CD4-positive, alpha-beta memory T cell (primary cell): ENCODE measurements at places on chromosomes 3 and 15. TPM values are rescaled to one million over a fixed set of nuclear protein-coding genes. Genes with fewer than 3 reads are reported as not detected.

The TMEM41A gene
- total RNA-seq: 26.5 TPM

DNA sequence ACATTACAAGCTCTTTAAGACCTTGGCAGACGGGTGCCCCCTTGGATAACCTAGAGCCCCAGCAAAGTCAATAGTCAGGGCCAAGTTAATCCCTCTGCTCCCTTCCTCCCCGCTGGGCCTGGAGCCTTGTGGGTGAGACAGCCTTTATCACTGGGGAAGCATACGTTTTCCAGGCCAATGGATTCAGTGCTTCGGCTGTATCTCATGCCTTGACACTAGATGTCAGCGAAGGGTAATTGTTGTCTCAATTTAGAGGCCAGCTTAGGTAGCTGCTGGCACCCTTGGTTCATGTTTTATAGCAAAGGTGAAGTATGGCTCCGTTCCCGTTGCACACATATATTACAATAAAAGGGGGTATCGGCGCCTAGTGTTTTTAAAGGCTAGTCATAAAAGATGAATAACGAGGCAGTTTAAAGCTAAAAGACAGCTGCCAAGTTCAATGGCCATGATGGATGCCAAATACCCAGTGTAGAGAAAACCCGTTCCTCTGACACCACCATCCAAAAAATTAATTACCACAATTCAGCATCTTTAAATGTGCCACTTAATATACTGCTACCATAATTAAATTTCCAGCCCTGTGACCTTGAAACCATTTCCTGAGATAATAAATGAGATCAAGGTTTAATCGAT, 52.3 kb upstream of the BNIP2 start:
- no peak for DNase-seq

GRCh38 chr15:75203017-75203907, 1.6 kb downstream of the C15orf39 start:
- DNase-seq: no peak

The TGM5 gene
- not detected for total RNA-seq

The RPP25 gene
- total RNA-seq: 2.6 TPM

- no peak for DNase-seq
Measured at GRCh38 chr3:188352196-188352927, 198.4 kb downstream of the LPP start.

DNA sequence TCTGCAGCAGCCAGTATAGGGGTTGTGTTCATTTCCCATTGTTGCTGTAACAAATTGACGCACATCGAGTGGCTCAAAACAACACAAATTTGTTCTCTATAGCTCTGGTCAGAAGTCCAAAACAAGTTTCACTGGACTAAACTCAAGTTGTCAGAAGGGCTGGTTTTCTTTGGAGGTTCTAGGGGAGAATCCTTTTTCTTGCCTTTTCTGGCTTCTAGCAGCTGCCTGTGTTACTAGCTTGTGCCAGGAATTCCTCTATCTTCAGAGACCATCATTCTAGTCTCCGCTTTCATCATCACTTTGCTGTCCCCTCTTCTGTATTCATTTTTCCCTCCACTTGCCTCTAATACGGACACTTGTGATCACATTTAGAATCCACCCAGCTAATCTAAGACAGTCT, 20.5 kb downstream of the GASK1A start:
- no peak for DNase-seq

GRCh38 chr3:45687828-45688193, 1.4 kb upstream of the SACM1L start:
- DNase-seq: no peak

The CPN2 gene
- total RNA-seq: not detected

- DNase-seq: no peak
Measured at GRCh38 chr3:142353571-142353970, 94.3 kb downstream of the XRN1 start.

The PLSCR2 gene
- total RNA-seq: 0.76 TPM

DNA sequence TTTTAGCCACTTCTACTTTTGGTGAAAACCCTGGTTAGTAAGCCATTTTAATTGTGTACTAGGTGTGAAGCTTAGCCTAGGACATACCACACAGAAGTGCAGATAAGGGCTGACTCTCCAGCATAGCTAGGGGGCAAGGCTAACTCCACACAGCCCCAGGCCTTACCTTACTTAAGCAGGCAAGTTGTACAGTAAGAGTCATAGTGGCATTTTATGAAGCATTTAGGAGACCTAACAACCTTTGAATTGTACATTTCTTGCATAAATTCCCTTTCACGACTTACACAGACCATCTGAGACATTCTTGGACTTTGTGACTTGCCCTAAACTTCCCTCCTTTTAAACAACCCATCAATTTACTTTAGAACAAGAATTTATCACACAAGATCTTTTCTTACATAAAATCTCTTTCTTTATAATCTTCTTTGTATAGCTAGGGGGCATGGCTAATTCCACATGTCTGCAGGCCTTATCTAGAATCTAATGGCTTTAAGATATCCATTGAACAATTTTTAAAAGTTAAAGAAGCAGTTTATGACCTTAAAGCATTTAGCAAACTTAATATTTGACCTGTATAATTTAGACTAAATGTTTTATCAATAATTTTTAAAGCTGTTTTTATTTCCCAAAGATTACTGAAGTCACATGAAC, 18.7 kb upstream of the SKIL start:
- no peak for DNase-seq

The MNS1 gene
- not detected for total RNA-seq

DNA sequence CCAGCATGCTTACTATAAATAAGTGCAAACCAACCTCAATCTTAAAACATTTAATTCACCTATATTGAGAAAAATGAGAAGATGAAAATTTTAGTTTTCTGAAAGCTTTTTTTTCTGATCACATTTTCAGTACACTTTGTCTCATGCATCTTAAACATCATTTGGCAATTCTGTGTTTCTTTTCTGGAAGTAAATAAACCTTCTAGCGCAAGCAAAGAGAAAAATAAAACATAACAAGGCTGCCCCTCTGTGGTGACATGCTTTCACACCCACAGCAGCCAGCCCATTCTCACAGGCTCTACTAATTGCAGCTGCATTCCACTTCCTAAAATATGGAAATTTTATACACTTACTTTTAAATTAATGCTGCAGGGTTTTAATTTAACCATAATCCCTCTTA, 90.1 kb downstream of the NEK10 start:
- DNase-seq: no peak

The DPPA2 gene
- not detected for total RNA-seq

GRCh38 chr3:69791106-69791505, 51.8 kb downstream of the MITF start:
- no peak for DNase-seq

DNA sequence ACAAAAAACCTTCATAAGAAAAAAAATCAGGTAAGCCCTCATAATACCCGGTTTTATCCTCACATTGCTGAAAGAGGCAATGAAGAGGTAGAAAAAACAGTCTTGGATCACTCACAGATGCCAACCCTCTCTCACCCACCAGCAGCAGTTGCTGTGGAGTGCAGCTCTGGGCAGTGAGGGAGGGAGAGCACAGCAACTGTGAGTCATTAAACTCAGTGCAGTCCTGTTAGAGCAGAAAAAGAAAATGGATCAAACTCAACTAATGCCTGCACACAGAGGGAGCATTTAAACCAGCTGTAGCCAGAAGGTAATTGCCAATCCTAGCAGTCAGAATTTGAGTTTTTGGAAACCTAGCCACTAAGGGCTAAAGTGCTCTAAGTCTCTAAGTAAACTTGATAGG, 1050.6 kb upstream of the ALCAM start:
- DNase-seq: no peak

The CFAP100 gene
- total RNA-seq: not detected

GRCh38 chr3:88618021-88618645, 468.4 kb downstream of the C3orf38 start:
- DNase-seq: no peak

- no peak for DNase-seq
Measured at GRCh38 chr3:119602676-119603075, 5.0 kb downstream of the PLA1A start.

The VPS8 gene
- 85.9 TPM for total RNA-seq

The GP5 gene
- total RNA-seq: 4.2 TPM

- DNase-seq: no peak
Measured at GRCh38 chr3:58366699-58367098, 34.0 kb downstream of the PXK start.

DNA sequence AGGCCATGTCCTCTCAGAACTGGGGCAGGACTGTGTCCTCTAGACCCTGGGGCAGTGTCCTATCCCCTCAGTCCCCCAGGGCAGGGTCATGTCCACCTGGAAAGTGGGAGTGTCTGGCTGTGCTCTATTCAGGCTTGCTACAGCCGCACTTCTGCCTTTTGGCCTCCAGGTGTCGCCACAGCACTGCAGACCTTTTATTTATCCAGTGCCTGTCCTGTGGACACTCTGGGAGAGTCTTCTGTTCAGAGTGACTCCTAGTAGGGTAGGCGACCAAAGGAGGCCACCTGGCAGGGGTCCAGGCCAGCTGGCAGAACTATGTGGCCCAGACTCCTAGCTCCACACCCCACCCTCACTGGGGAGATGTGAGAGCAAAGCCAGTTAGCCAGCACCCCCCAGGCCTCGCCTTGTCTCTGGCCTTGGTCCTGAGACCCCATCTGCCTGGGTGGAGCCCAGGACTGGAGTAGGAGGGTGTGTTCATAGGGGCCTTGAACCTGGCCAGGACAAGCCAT, 3.9 kb downstream of the TMIE start:
- peak; percentile 63 for DNase-seq
